ENCODE measurements at places on chromosomes 4 and X. TPM values are rescaled to one million over a fixed set of nuclear protein-coding genes. Genes with fewer than 3 reads are reported as not detected.

MYOZ2 gene
- polyA plus RNA-seq = 0.17 TPM

EREG gene
- 0.48 TPM for polyA plus RNA-seq

- DNase-seq = no peak
These were observed 553.7 kb downstream of the FGF13 start for GRCh38 chrX:138157850-138158249.

- no peak for DNase-seq
These were observed 50.0 kb downstream of the NOP14 start for GRCh38 chr4:2913168-2913567.

DNA sequence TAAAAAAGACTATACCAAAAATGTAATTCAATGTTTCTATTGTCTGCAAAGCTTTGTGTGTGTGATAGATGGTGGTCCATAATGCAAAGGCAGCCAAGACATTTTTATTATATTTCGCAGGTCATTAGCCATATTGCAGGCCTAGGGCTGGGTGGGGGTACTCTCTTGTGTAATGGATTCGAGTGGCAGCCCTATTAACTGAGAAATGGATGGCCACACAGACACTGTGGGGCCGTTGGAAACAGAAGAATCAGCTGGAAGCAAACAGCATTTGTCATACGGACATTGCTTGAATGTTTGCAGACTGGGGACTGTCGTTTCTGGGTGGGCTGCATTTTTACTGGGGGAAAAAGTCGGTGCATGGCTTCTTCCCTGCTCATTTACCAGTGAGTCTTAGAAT, 101.4 kb downstream of the GPR143 start:
- no peak for DNase-seq

GRCh38 chrX:51332188-51332942, at the start of gene NUDT10:
TSS of gene NUDT10 (plus strand) at chrX:51332822. CDS start at chrX:51332966, 144 bp downstream.
- DNase-seq = no peak

DNA sequence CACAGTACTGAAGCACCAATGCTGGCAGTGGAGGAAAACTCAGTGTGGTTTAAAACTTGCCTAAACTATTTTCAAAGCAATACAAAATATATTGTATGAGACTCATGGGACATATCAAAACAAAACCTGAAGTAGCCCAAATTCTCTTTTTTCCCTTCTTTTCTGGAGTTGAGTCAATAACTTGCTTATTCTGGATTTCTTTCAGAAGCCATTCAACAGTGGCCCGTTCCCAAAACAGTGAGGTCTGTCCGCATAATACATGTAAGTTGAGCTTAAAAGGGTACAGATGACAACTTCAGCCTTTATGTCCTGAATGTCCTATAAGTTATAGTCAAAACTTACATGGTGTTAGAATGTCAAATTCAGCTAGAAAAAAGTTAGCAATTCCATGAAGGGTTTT, 100.8 kb downstream of the SHISA3 start:
- DNase-seq = no peak

GRCh38 chr4:42306221-42307109, 90.8 kb upstream of the SHISA3 start:
- no peak for DNase-seq

- no peak for DNase-seq
These were observed 127.4 kb downstream of the SLC39A8 start for GRCh38 chr4:102217775-102218355.

DNA sequence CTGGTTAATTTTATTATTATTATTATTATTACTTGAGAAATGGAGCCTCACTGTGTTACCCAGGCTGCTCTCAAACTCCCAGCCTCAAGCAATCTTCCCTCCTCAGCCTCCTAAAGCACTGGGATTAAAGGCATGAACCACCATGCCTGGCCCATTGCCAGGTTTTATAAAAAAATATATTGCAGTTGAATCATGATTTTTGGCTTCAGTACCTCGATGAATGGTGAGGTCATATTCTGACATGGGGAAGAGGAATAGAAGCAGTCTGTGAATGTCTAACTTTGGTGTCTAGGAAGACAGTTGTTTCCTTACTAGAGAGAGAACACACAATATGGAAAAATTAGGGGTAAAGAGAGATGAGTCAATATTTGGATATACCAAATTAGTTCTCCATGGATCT, 32.0 kb downstream of the CCSER1 start:
- no peak for DNase-seq

- DNase-seq = no peak
These were observed 7.9 kb upstream of the KLHL8 start for GRCh38 chr4:87228262-87228860.

DNA sequence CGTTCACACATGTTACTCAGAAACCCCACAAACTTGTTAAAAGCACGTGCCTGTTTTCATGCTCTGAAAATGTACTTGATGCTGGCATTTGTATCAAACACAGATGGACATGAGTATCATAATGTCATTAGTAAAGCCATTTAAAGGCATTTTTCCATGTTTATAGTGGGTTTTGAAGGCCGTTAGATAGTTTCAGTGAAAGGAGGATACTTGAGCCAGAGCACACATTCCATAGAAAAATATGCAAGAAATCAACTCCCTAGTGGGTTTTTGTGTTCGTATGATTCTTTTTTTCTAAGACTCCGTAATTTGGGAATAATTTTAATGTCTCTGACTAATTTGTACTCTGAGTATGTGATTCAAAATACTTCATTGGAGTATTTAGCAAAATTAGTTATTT, 216.2 kb upstream of the BMP3 start:
- DNase-seq = no peak

DNA sequence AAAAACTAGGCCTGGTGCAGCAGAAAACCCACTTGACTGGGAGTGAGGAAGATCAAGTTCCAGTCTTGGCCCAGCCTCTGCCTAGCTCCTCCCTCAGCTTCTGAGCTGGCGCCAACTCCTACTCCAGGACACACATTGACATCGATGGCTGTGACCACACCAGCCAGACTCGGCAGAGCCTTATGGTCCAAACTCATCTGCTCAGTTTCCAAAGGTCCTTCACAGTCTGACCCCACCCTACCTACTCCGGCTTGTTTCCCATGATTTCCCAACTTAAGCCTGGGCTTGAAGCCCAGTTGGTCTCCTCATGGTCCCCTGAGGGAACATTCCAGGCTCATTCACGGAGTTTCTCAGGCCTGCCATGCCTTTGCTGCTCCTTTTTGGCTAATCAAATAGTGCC, 10.1 kb downstream of the ELF4 start:
- peak; percentile 43 for DNase-seq

GRCh38 chr4:184968366-184968765, 49.9 kb upstream of the HELT start:
- no peak for DNase-seq

GRCh38 chr4:120445186-120445585, 378.5 kb upstream of the MAD2L1 start:
- no peak for DNase-seq

GRCh38 chrX:119482041-119482440, 13.8 kb downstream of the SLC25A5 start:
- DNase-seq = no peak

GRCh38 chrX:39514801-39515200, 583.0 kb downstream of the BCOR start:
- DNase-seq = no peak

GRCh38 chr4:71231129-71232055, 107.4 kb upstream of the SLC4A4 start:
- DNase-seq = no peak

Data from BJ (cell line).